ENCODE measurements at places on chromosomes 2 and 18.

DNA sequence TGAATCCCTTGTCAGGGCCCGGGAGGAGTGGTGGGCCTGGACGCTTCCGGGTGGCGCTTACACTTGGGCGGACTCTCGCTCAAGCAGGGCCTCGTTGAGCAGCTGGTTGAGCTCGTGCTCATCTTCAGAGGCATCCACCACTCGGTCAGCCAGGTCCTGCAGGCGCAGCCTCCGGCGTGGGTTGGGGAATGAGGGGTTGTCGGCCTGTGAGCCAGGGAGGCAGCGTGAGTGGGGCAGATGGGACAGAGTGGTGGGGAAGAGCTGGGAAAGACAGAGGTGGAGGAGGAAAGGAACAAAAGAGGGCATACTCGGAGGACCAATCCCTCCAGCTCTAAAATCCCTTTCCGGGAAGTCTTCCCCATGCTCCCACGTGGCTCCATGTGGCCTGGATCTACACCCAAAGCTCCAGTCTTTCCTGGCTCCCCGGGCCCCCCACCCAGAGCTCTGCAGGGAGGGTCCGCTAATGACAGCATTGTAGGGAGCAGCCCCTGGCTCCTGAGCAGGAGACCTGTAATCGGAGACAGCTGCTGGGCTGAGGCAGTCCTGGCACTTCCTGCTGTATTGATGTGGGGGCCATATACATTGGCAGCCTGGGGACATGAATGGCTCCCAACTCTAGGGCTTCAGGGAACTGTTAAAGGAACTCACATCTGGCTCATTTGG, 41.6 kb downstream of the CENPO start:
- no peak for DNase-seq

DNA sequence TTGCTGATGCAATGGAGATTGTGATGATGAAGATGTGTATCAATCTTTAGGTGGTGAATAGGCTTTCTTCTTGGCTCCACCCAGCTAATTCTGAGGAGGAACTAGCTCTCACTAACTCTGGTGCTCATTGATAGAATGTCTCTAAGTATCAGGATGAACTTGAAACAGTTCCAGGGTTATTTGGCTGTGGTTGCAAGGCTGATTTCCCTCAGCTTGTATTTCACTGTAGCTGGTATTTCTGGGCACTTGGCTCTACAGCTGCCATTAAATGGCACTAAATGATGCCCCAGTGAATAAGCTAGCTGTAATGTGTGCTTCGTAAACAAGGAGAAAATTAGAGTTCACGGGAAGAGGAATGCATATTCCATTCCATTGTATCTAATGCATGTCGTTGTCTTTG, 241.2 kb downstream of the RPIA start:
- DNase-seq: no peak

DNA sequence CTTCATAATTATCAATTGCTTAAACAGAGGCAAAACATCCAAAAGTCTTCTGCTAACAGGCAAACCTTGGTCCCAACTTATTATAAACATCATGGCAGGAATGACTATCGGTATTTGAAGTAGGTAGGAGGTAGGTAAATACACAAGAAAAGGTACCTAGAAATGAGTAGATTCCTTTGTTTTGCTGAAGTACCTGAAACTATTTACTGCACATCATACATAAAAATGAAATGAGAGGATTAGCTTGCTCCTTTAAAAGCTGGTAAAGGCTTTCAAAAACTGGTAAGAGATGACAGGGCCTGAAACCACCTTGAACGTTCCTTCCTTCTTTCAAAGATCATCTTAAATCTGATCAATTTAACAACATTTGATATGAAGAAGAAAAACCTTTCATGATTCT, 55.2 kb upstream of the MAPRE2 start:
- no peak for DNase-seq

DNA sequence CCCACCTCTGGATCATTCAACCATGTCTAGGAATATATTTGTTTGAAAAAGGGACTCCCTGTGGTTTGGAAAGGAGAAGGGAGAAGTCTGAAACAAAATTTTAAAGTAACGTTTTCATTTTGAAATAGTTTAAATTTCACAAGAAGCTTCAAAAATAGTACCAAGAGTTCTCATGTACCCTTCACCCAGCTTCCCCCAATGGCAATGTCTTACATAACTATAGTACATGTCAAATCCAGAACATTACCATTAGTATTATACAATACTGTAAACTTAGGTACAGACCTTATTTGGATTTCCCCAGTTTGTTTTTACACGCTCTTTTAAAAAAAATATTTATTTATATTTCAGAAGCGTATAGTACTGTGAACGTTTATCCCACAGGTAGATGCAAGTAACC, 4.0 kb upstream of the LYG2 start:
- no peak for DNase-seq

DNA sequence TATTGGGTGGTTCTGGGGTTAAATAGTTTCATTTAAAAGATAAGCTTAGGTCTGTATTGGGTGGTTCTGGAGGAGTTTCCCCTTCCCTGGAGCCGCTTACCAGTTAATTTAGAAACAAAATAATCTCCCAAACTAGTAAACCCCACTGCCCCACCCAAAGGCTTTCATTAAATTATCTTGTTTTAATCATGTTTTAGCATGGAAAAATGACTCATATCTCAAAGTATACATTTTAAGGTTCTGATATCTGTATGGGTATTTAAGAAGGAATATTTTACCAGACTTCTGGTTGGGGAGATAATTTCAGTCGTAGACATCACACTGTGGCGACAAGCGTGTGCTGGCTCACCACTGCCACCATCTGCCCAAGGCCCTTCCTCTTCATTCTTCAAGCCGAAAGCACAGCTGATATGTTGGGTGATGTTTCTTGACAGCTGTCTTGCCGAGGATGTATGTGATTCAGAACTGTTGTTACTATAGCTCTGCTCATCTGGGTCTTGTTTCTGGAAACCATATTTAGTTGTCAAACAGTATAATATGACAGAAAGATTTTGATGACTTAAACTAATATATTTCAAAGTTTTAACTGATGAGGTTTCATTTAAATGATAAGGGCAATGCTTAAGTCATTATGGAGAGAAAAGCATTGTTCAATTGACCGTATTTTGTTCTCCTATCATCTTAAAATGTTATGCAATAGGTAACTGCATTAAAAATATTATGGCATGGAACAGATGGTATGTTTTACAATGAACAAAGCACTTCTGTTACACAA, 5.1 kb downstream of the FIGLA start:
- DNase-seq: peak; percentile 41

GRCh38 chr2:12932192-12932591, 215.5 kb downstream of the TRIB2 start:
- no peak for DNase-seq

- DNase-seq: no peak
Observed at GRCh38 chr2:99959261-99960014, 183.0 kb downstream of the AFF3 start.

- no peak for DNase-seq
Observed at GRCh38 chr18:37270038-37270665, 295.4 kb downstream of the CELF4 start.

DNA sequence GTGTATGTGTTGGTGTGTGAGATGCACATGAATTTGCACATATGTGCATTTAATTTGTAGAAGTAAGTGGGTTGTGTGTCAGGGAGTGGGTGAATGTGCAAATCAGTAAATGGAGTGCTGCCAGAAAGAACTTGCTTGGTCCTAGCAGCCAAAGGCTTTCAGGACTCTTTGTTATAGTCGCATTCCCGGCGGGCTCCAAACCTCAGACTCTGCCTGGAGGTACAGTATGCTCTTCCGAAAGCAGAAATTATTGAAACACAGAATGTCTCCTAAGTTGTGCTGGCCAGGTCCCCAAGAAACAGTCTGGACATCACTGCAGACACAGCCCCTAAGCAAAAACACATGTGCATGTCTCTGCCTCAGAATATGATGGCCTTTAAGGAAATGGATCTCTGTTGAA, 232.4 kb downstream of the INSIG2 start:
- DNase-seq: no peak

GRCh38 chr2:10441948-10442347, 6.2 kb downstream of the ODC1 start:
- no peak for DNase-seq

DNA sequence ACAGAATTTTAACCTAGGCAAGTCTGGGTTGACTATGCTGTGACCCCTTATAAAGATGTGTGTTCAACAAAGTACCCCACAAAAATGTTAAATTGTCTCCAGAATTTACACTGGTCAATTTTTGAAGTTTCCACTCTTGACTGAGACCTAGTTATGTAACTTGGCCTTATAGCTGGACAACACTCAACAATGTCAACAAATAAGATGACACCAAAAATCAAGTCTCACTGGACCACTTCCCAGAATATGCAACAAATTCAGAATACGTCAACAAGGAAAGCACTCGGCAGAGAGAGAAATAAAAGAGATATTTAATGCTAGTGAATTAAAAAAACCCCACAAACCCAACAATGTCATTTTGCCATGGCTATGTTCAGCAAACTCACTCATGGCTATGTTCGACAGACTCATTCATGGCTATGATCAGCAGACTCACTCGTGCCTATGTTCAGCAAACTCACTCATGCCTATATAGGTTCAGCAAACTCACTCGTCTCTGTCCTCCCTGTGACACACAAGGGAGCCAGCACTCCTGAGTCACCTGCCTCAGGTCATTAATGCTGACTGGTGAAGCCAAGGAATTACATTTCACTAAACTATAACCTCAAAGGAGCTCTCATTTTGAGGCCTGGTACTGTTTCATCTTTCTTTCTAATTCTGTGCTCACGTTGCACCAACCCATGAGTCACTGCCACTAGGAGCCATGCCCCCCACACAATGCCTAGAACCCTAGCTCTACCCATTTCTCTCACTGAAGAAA, 72.7 kb downstream of the PTPN2 start:
- DNase-seq: peak; percentile 28

DNA sequence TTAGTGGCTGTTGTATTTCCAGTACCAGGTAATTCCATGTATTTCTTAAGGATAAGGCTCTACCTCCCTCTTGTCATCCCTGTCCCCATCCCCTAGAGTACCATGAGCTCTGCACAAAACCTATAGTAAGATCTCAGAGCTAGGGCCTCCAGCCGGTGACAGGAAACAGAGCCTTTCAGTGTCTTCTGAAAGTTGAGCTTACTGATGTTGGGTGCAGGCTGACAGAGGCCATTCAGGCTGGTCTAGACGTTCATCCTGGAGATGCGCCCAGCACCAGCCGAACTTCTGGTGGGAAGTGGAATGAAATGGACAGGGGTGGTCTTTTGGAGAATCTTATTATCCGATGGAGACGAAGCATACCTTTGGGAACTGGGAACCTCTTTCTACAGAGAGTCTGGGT, 16.7 kb upstream of the LYPD6B start:
- no peak for DNase-seq

GRCh38 chr2:239046822-239047221, 198.9 kb downstream of the TWIST2 start:
- no peak for DNase-seq

DNA sequence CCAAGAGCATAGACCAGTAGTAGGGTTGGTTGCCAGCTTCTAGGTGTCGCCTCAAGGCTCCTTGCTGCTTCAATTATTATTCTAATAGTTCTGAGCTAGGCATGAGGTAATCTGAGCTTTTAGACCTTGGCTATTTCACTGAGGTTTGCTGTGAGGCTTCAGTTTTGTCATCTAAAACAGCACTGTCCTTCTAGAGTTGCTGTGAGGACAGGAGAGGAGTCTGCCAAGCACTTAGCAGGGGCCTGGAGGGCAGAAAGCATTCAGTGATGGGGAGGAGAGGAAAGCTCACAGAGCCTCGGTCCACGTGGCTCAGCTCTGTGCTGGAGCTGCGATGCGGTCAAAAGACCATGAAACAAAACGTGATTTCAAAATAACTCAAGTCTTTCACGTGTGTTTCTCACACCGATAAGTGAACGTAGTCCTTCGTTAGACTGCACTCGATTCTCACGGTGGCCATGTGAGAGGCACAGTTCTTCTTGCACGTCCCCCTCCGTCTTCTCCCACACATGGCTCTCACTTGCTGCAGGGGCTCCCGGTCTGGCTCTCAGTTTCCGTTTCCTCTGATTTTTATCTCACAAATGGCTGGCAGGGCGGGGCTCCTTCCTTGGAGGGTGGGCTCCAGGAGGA, 113.7 kb downstream of the B3GNT2 start:
- no peak for DNase-seq

DNA sequence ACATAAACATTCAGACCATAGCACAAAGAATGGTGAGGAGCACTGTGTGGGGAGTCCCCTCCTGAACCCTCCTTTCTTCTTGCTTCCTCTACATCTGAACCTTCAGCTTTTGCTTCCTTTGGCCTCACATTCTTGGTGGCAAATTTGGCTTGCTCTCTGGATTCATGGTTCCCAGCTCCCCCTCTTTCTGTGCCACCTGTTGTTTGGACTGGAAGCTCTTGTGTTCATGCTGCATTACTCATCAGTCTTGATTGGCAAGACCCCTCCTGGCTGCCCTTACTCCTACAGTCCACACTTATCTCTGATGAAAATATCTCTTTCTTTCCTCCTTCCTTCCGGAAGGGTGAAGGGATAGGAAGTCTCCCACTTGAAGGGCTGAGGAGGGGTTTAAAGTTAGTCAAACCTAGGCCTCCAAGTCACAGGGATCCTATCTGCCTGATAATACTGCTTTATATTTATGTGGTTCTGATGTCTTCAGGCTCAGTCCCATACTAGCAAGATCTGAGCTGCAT, 70.0 kb downstream of the MYO3B start:
- DNase-seq: no peak

DNA sequence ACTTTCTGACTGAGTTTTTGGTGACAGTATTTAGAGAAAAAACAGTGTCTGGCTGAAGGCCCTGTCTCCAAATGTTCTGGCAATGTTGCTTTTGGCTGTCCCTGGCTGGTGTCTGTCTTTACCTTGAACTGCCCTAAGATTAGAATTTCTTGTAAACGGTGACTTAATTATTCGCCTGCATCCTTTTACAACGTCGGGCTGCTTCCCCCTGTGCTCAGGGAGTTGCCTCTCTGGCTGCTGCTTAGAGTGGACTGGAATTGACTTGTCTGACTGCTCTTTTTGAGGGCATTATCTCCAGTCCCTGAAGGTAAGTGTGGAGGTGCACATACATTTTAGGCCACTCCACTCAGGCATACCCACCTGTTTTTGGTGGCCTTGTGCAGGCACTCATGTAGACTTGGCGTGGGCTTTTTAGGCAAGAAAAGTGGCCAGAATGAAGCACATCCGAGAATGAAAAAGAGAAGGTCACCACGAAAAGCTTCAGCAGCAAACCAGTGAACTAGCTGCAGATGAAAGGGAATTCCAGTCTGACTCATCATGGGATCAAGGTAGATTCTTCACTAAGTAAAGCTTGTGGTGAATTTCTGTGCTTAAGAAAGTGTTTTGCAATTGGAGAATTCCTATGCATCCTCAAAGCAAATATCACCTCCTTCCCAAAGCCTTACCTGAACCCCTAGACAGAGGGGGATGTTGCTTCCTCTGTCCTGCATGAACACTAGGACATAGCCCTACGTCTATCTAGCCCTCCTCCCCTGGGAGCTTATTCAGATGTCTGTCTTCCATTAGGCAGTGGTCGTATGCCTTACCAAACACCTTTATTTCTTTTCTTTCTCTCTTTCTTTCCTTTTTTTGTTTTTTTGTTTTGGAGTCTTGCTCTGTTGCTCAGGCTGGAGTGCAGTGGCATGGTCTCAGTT, 230.3 kb upstream of the TRIB2 start:
- no peak for DNase-seq

DNA sequence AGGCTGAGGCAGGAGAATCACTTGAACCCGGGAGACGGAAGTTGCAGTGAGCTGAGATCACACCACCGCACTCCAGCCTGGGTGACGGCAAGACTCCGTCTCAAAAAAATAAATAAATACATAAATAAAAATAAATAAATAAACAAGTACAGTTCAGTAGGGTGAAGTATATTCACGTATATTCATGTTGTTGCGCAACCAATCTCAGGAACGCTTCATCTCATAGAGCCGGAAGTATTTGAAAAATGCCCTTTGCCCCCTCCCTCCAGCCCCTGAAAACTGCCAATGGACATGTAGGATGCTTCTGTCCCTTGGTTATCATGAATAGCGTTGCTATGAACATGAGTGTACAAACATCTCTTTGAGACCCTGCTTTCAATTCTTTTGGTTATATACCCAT, 132.0 kb downstream of the DTNB start:
- no peak for DNase-seq

Measured in HCT116 (cell line).